Fibroblast of villous mesenchyme (primary cell): ENCODE measurements at places on chromosomes 5 and 9.
A peak's percentile ranks its signal among the peaks of the same experiment; 100 is the strongest.

- DNase-seq = no peak
Observed at GRCh38 chr5:66339896-66340295, 195.8 kb downstream of the SREK1 start.

GRCh38 chr9:23343226-23343625, 482.8 kb downstream of the ELAVL2 start:
- no peak for DNase-seq

GRCh38 chr5:37808945-37809344, 30.9 kb downstream of the GDNF start:
- DNase-seq = no peak

- peak; percentile 62 for DNase-seq
Observed at GRCh38 chr5:179870403-179870903, 11.8 kb upstream of the MRNIP start.

- DNase-seq = no peak
Observed at GRCh38 chr5:157343842-157344790, 78.2 kb downstream of the CYFIP2 start.

DNA sequence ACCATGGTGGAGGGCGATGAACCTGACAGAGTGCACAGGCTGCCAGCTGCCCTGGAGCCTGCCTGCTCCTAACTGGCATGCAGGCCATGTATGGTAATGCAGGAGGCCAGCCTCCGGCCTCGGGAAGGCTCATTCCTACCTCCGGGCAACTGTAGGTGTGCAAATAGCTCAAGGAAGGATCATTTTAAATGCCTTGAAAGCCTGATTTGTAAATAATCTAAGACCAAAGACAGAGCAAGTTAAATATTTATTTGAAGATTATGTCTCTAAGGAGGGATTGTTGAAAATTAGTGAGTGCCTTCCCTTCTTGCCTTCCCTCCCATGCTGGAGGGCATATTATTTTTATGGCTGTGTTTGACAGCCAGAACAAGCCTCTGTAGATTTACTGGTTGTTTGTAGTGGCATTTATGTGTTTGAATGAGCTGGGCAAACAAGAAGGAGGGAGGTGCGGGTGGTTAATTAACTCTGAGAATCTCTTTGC, 285.7 kb upstream of the TUT7 start:
- DNase-seq = no peak

- DNase-seq = peak; percentile 77
Observed at GRCh38 chr9:90659650-90660364, 17.2 kb upstream of the DIRAS2 start.

- DNase-seq = peak; percentile 5
Observed at GRCh38 chr9:90641884-90642487, 638 bp downstream of the DIRAS2 start.

DNA sequence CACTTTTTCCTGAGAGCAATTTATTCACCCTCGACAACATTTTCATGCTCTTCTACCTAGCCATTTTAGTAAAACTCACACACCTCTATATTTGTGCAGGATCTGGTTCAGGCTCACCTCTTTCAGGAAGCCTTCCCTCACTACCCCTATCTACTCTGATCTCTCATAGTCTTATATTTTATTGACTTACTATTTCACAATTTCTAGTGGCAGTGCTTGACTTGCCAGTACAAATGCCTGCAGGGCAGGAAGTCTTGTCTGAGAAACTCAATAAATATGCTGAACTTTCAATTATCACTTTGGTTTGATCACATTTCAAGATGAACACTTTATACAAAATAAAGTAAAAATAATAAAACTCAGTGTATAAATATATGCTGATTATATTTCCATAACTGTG, 226.8 kb downstream of the CETN3 start:
- no peak for DNase-seq

DNA sequence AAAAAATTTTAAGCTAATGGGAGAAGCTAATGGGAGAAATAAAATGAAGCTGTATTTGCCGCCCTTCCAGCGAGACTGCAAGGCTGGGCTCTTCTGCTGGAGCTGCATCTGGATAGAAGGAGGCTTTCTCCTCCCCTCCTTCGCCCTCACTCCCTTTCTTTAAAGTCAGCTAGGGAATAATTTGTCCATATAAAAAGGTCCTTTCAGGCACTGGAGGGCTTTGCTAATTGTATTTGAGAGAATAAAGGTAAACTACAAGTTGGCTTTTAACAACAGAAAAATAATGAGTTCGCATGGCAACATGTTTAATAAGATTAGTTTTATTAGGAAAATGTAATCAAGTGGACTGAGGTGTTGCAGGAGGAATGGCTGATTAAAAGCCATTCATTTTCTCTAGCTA, 41.3 kb downstream of the NPR3 start:
- no peak for DNase-seq

DNA sequence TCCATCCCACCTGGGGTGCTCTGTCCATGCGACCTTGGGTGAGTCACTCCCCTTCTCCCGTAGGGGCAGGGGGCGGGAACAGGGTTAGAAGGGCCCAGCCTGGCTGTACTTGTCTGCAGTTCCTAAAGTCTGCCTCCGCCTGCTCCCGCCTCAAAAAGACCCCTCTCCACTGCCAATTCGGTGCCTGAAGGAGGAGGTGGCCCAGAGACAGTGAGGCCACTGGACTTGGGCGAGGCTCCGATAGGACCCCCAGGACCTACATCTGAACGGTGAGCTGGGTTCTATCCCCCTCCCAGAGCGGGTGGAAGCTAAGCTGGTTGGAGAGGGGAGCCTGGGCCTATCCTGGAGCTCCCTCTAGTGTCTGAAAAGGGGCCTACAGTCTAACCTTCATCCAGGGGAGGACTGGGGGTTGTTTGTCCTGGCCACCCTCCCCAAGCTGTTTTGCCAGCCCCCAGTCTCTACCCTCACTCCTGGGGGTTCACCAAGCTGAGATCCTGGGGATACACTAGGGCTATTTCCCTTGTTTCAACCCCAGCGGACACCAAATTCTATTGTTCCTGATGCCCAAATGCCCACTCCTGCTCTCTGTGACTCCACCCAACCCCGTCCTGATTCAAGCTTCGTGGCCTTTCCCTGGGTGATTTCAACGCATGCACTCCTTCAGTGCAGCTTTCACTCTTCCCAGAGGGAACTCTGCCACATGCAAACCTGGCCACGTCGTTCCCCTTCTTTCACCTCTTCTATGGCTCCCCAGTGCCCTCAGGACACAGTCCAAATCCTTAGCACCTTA, 6.1 kb upstream of the CRB2 start:
- peak; percentile 50 for DNase-seq

DNA sequence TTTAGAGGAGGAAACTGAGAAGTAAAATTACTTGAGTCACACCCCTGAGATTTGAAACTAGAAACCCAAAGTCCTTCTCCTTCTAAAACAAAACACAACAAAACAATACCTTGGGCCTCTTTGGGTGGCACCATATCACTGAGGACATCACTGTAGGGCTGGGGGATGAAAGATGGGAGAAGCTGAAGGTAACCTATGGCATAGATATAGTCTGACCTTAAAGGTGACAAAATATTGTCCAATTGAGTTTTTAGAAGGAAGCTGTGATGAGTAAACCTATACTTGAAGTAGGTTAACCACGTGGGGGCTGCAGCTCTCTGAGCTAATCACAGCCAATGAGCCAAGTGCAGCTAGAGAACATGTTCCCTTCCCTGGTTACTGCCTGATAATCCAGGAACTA, 167.4 kb upstream of the CD180 start:
- no peak for DNase-seq

DNA sequence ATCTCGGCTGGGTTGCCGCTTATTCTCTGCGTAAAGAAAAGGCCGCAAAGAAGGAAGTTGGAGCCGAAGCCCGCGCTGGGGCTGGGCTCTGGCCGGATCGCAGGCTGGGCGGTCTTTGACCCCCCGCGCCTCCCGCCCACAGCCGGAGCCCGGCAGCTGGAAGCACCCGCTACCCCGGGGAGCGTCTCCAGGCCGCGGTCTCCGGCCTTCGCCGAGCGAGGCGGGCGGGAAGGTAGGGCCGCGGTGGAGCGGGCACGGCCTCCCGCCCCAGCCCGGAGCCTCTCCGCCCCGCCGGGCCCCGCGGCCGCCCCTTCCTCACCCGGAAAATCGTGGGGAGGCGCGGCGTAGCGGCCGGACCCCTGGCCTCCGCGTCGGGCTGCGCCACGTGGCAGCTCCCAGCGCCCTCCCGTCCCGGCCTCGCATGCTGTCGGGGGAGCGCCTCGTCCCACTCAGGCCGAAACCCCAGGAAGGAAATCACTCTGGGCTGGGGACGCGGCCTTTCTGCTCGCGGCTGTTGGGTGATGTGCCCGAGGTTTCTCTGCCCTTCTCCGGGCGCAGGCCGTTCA, 12.0 kb downstream of the FOXD1 start:
- DNase-seq = no peak

DNA sequence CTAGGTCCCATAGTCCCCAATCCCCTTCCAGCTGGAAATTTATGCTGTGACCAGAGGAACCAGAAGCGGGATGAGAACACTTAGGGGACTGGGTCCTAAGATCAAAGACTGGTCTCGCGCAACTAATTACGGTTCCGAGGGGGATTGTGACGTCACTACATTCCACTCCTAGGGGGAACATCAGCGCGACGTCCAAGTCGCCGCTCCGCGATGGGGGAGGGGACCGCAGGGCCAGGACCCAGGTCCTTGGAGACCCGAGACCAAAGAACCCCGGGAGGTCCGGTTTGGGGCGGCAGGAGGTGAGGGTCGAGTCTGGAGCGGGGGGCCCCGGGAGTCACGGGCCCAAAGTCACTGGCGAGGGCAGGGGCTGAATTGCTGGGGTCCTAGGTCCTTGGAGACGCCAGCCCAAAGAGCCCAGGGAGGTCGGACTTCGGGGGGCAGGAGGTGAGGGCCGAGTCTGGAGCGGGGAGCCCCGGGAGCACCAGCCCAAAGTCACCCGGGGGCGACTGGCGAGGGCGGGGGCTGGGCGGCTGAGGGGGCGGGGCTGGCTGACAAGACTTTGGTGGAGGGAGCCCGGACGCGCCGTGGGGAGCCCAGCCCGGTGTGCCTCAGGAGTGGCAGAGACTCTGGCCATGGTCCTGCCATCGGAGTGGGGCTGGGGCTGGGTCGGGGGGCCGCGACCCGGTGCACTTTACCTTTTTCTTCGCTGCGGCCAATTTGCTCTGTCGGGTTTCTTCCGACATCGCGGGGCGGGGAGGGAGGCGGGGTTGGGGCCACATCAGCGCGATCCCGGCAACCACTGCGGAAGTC, at the start of gene GOLGA2:
GOLGA2 (minus strand) TSS at position 810 of the 810 bp plus-strand sequence; CDS start at position 779, 31 bp downstream.
- peak; percentile 84 for DNase-seq

DNA sequence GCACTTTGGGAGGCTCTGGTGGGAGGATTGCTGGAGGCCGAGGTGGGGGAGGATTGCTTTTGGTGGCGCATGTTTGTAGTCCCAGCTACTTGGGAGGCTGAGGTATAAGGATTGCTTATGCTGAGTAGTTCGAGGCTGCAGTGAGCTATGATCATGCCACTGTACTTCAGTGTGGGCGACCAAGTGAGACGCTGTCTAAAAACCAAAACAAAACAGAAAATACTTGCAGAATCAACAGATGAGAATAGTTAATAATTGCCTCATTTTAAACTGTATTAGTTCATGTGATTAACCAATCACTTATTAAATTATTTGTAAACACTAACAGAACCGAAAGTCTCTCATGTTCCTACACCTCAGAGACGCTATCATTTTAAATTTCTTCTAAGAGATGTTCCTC, 118.1 kb downstream of the CCDC171 start:
- DNase-seq = no peak

GRCh38 chr5:140112685-140113179, 1.2 kb upstream of the PURA start:
- DNase-seq = no peak

DNA sequence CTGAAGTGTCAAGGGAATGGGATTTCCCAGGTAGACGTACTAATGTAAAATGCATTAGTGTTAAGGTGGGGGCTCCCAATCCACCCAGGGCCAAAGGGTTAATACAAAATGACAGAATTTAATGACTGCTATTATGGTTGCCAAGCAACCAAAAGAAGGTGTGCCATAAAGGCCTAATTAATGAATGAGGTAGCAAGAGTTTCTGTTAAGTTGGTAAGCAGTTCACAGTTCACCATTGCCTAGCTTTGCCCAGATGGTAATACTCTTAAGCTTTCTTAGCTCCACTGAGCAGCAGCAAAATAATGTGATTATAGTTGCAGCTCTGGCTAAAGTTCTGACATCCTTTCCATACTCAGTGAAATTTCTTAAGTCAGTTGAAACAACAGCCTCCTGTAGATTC, 211.7 kb downstream of the DENND1A start:
- DNase-seq = no peak

GRCh38 chr5:131262953-131263541, 806 bp upstream of the CDC42SE2 start:
- no peak for DNase-seq

DNA sequence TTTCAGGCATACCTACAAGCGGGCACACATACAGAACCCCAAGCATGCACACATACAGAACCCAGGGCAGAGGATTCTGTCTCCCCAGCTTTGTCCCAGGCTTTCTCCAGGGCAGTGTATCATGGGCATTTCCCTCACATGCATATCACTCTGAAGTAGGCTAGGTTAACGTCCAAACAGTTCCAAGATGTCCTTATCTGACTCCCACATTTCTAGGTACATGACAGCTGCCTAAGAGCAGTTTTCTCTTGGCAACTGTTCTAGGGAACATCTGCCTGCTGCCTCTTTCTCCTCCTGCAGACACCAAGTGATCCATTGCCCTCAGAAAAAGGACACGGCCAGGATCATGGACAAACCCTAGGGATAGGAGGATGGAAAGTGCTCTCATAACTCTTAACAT, 84.9 kb upstream of the NR3C1 start:
- DNase-seq = no peak

- DNase-seq = peak; percentile 60
Observed at GRCh38 chr9:121299467-121300282, 31.7 kb downstream of the GSN start.

DNA sequence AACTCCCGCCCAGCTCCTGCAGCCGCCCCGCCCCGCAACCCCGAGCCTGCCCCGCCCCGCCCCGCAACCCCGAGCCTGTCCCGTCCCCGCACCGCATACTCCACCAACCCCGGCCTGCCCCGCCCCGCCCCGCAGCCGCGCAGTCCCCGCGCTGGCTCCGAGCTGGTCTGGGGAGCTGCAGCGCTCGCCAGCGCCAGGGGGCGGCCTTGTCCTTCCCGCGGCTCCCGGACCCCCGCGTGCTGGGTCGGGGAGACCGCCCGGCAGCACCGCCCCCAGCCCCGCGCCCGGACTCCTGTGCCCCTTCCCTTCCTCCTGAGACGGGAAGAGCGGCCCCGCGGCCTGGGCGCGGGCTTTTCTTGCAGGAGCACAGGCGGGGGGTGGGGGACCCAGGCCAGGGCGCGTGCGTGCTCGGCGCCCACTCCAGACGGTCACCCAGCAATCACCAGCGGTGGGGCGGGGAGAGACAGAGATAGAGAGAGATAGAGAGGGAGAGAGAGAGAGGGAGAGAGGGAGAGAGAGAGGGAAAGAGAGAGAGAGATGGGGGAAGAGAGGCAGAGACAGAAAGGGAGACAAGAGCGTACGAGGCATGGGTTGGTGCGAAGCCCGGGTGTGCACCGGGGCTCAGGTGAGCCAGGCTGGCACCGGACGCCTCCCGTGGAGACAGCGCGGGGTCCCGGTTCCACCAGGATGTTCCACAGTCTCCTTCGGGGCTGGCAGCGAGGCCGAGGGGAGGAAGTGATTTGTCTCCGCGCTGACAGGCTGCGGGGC, 14.7 kb upstream of the TMEM250 start:
- peak; percentile 4 for DNase-seq

DNA sequence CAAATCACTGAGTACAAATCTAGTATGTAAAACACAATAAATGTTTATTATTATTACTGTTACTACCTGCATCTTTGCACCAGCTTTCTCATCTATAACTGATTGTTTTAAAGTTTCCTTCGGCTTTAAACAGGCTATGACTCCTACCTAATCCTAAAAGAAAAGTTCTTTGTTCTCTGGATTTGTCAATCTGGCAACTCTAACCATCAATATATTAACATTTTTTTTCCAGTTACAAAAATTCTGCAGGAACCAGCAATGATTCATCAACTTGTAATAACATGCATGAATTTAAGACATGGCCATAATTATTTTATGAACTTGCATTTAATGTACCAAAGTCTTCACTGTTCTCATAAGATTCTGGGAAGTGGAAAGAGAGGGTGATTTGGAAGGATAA, 228.5 kb downstream of the PIK3R1 start:
- DNase-seq = no peak
